Activated naive CD4-positive, alpha-beta T cell (primary cell): ENCODE measurements at places on chromosomes 3 and 15.

DNA sequence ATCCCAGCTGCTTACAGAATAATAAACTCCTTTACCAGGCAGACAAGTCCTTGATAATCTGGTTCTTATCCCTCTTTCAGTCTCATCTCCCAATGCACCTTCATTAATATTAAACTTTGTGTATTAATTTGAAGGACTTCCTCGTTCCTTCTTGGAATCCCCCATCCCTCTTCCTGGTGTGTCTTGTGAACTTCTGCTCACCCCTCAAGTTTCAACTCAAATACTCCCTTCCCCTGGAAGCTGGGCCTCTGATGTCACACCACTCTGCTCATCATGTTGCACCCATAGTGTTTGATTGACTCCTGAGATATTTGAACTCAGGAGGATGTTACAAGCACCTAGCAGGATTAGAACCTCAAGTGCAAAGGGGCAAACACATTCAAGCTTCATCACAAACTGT is 3.3 kb upstream of the STT3B start:
- DNase-seq: no peak

DNA sequence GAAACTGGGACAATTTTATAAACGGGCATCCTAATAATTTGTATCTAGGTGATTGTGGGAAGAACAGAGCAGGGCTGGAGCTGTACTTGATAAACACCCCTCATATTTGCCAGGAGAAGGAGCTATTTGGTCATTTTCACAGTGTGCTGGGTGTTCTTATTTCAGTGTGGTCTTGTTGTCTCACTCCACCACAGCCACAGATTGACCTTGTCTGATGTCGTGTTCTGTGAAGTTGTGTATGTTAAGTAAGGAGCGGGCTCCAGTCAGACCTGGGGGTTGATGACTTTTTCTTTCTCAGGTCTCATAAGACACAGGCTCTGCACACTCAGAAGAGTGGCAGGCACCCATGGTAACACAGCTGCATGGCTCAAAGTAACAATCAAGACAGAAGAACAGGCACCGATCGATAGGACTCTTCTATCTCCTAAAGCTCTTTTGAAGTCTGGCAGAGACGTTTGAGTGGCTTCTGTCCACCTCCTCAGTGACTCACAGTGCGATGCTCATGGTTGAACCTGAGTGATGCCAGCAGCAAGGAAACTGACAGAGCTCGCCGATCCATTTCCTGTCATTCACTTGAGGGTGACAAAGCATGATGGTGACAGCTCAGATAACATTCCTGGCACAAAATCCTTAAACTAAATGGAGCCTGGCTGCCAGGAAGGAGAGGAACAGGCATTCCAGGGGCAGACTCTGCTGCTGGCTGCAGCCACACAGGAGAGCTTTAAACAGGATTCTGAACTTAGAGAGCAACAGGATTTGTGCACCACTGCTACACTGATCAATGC is 20.8 kb downstream of the DPH3 start:
- DNase-seq: no peak

DNA sequence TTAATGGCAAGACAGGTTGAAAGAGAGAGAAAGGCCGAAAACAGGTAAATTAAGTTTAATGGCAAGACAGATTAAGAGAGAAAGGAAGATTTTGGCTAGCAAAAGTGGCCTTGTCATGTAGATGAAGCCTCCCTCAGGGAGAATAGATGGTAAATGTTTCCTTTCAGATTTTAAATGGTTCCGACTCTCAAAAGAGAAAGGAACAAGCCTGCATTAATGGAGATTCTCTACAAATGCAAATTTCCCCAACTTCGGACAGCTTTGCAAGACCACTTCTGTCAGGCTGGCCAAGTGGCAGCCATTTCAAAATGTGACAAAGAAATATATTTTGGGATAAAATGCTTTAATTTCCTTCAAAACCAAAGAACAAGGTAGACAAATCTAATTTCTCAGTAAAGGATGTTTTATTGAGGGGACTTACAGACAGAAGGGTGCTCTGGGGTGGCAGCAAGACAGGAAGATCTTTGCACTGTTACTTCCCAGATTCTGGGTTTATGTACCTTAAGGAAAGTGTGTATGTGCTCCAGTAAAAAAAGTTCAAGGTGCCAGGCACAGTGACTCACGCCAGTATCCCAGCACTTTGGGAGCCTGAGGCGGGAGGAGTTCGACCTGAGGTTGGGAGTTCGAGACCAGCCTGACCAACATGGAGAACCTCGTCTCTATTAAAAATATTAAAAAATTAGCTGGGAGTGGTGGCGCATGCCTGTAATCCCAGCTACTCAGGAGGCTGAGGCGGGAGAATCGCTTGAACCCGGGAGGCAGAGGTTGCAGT is 626.3 kb upstream of the NAALADL2 start:
- no peak for DNase-seq

DNA sequence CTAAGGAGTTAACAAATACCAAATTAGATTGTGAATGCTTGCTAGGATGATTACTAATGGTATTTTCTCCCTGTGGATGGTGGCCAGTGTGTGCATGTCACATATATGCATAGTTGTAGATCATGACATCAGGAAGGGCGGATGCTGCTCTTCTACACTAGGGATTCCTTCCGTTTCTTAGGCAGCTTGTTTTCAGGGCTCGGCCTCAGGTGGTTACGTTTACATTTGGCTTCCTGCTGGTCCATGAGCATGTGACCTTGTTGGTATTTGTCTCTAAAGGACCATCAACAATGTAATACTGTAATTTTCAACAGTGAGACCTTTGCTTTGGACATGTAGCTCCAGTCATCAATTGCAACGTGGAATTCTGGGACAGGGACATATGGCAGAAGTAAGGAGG is 221.4 kb downstream of the NR1D2 start:
- no peak for DNase-seq

DNA sequence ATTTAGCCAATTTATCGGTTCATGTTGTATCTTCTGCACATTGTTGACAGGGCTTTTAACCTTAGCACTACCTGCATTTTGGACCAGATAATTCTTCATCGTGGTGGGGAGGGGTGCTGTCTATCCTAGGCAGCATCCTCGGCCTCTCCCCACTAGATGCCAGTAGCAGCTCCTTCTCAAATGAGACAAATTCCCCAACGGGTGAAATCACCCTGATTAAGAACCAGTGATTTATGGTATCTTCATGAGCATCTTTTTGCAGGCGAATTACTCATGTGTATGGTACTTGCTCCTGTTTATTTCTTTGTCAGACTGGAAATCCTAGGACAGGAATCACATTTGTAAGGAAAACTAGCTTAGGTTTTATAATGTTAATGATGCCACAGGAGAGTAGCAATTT is 68.0 kb downstream of the C3orf70 start:
- DNase-seq: no peak

DNA sequence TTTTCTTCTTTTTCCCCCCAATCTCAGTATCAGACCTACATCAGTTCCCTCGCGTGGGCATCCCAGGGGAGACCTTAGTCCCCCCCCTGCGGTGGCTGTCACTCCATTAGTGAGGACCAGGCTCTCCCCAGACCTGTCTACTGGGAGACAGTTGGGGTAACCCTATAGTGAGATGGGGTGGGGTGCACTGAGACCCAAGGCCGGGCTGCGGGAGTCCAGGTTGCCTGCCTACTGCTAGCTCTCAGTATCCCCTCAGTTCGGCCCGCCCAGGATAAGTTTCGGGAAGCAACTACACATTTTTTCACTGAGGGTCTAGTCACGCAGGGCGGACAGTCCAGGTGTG is 671 bp upstream of the DCUN1D1 start:
- no peak for DNase-seq

DNA sequence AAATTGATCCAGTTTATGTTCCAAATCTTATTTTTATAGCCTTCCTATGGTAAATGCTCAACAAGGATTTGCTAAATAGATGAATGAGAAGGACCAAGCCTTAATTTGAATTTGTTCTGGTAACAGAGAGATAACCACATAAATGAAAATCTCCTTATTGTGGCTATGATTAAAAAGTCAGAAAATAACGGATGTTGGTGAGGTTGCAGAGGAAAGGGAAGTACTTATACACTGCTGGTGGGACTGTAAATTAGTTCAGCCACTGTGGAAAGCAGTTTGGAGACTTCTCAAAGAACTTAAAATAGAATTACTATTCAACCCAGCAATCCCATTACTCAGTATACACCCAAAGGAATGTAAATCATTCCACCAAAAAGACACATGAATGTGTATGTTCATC is 26.2 kb downstream of the AAGAB start:
- no peak for DNase-seq

GRCh38 chr3:126932188-126932931 is 50.6 kb upstream of the PLXNA1 start:
- DNase-seq: no peak

DNA sequence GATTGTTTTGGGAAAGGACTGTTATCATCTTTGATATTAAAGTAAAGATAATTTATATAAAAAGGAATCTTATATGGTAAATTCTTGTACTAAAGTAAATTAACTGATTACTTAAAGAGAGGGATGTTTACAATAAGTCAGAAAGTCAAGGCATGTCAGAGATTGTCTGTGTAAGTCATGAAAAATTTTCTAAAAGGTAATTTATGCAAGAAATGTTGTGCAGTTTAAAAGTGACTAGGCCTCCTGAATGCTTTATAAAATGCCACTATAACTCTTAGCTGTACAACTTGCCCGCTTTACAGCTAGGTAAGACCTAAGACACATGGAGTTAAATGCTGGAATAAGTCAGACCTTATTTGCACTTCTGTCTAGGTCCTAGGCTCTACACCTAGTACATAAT is 692.9 kb downstream of the GBE1 start:
- no peak for DNase-seq

DNA sequence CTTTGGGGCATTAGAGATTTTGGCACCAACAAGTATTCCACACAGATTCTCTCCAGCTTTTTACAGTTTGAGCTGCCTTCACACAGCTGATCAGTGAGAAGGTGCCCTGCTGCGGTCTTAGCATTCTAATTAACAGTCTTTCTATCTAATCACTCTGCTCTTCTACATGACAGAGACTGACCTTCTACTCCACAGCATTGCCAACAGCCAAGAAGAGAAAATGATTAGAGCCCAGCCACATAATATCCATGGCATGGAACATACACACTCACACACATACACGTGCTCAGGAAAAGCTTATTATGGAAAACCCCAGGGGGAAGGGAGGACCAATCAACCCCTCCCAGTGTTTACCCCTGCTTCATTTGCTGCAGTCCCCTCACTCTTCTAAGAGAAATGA is 76.1 kb upstream of the PPP2R3A start:
- no peak for DNase-seq

DNA sequence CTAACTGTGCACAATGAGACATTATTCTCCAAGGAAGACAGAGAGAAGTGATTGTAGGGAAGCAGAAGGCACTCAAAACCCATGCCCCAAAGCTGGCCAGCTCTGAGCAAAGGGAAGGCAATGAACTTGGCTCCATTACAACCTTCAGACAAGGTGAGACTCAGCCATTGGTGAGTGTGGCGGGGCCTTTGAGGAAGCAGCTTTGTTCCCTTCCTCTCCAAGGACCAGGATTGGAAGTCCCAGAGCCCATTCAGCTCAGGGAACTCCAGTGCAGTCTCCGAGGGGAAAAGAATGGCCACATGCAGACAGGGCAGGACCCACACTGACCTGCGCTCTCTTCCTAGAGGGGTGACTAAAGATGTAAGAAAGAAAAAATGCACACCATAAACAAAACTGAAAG is 23.1 kb downstream of the HEG1 start:
- no peak for DNase-seq

GRCh38 chr3:149120051-149120972 is 9.1 kb upstream of the HPS3 start:
- DNase-seq: no peak

DNA sequence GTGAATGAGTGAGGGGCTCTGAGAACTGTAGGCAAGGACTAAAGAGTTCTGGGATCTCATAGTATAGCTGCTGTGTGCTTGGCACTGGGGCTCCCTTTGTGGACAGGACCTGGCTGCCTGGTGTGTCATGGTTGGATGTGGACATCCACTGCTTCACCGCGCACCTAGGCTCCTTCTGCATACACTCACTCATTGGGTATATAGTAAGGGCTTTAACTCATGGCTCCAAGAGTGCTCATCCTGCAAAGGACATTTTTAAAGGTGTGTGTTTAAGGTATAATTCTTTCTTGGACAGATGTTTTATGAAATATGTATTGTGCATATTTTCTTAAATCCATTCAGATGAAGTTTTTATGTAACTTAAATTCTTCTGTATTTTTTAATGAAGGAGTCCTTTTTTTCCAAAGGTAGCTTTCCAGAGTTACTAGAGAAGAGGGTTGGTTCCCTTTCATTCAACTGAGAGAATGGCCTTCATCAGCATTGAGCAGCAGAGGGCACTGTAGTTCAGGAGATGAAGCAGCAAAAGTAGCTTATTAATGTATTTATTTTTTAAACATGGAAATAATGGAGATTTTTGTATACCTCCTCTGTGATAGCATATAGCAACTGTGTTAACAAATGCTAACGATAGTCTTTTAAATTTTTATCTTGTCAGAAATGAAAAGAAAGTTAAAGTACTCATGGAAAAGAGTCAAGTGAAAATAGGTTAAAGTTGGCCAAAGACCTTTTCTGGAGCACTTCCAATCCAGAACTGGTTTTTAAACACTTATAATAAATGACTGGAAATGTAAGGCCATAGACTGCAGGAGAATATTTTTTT is 25.2 kb downstream of the OXNAD1 start:
- peak; percentile 16 for DNase-seq

GRCh38 chr3:128275316-128276145 is 122.2 kb downstream of the EEFSEC start:
- DNase-seq: no peak
